Fibroblast of lung (primary cell): ENCODE measurements at places on chromosomes 16 and 17.

GRCh38 chr17:31744511-31744951 lies 114.5 kb downstream of the COPRS start:
- peak; percentile 39 for DNase-seq

DNA sequence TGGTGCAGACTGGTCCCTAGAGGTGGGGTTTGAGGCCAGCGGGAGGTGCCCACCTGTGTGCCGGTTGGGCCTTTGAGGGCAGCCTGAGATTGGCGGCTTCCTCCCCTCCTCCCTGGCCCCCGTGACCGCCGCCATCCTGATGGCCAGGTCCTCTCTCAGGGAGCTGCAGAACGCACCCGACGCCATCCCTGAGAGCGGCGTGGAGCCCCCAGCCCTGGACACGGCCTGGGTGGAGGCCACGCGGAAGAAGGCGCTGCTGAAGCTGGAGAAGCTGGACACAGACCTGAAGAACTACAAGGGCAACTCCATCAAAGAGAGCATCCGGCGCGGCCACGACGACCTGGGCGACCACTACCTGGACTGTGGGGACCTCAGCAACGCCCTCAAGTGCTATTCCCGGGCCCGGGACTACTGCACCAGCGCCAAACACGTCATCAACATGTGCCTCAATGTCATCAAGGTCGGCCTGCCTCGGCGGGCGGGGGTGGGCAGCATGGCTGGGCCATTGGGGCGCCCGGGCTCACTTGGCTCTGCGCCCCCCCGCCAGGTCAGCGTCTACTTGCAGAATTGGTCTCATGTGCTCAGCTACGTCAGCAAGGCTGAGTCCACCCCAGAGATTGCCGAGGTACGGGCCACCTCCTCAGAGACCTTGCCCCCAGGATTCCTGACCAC lies 2.8 kb downstream of the GPS1 start:
- DNase-seq: no peak

DNA sequence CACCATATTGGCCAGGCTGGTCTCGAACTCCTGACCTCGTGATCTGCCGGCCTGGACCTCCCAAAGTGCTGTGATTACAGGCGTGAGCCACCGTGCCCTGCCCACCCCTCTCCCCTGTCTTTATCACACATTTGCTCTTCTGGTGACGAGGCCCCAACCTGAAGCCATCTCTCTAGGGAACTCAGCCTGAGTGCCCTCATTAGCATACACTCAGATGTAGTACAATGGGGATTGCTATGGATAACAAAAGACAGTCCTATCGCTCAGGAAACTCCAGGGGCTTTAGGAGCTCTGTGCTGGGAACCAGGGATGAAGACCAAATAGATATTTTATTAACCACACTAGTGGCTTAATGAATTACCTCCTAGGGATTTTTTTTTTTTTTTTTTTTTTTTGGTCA lies 100.7 kb downstream of the MARF1 start:
- DNase-seq: no peak

GRCh38 chr17:72931163-72931562 lies 161.3 kb downstream of the SLC39A11 start:
- no peak for DNase-seq

DNA sequence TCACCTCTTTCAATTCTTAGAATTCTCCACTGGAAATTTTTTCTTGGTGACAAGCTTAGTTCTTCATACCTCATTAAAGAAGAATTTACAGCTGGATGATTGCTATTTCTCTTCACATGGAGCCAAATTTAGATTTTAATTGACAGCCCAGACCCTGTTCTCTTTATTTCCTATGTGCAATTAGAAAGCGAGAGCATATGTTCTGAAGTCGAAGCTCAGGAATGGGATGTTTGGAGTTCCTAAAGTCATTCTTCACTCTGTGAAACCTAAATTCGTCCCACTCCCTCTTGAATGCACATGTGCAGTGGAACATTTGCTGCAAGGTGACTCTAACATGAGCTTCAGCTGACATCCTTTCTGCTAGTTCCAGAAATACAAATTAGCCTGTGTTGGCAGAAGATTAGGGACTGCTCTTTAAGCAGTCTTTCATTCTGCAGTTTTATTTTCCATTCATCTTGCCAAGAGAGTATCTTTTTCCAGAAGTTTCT lies 129.3 kb upstream of the KCNJ16 start:
- DNase-seq: peak; percentile 63

GRCh38 chr17:63405741-63406261 lies 40.3 kb downstream of the CYB561 start:
- peak; percentile 88 for DNase-seq

- DNase-seq: peak; percentile 100
Observed at GRCh38 chr17:933312-934073, 46.1 kb downstream of the NXN start.

DNA sequence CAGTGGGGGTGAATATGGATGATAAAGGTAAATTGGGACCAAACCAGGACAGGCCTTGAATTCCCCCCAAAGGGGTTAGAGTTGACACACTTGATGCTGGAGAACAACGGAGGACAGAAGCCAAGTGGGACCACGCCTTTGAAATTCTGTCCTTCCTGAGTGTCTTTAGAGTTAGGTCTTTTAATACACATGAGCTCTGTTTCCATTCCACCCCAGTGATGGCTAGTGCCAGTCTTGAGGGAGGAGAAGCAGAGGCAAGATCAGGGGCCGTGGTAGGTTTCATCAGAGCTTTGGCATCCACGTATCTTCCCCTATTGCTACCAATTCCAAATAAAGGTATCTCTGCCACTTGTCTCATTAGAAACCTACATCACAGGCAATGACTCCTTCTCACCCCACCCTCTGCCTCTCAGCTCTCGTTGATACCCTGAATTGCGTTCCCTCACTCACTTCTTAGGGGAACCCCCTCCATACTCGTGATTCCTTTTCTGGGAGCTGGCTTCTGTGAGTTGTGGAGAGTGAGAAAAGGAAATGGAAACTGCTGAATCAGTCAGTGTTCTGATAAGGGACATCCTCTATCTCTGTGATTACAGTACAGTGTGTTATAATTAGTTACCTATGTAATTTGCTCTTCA lies 2.4 kb upstream of the CCL3L1 start:
- no peak for DNase-seq

DNA sequence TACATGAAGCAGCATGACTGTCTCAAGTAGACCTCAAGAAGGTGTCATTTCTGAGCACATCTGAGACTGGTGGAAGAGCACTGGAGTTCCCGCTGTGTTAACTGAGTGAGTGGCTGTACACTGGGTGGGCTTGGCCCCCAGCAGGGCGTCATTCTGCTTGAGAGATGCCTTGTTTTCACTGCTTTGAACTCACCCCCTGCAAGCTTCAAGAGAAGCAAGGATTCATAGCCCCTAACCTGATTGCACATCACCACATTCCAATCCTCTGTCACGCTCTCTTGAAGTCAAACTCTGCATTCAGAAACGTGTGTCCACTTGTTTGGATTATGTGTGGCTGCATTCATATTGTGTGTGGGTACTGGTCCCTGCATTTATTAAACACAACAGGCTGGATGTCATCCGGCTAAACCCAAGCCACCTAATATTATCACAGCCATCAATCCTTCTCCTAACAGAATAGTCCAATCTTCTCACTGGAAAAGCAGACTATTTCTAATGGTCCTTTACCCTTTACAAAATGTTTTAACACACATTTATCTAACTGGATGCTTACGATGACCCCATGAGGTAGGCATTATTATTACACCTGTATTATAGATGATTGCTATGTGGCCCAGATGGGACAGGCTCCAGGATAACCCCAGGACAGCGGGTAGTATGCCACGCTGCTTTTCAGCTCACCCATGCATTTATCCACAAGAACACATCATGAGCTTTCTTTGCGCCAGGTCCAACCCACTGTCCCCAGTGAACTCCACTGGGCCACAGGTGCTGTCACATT lies 76.3 kb downstream of the USP31 start:
- peak; percentile 65 for DNase-seq

- DNase-seq: no peak
Observed at GRCh38 chr16:16021020-16021419, 71.6 kb downstream of the ABCC1 start.

DNA sequence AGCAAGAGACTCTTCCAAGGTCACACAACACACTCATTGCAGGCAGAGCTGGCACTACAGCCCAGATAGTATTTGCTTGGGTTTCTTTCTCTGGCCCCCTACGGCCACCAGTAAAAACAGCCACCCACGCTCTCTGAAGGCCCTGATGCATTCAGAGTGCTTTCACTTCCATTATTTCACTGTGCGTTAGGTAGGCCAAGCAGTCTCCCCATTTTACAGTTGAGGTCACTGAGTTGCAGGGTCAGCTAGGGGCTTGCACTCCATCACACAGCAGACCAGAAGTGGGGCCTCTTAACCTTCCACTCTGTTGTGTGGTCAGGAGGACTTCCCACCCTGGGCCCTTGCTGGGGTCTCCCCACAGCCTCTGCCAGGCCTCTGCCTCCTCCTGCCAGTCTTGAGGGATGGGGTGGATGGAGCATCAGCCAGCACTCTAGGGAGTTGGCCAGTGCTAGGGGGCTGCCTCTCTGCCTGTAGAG lies 2.5 kb downstream of the TBX21 start:
- no peak for DNase-seq

GRCh38 chr16:19294156-19294649 lies 8.7 kb downstream of the CLEC19A start:
- DNase-seq: no peak

- peak; percentile 91 for DNase-seq
Observed at GRCh38 chr16:72934636-72935403, 113.1 kb downstream of the ZFHX3 start.

DNA sequence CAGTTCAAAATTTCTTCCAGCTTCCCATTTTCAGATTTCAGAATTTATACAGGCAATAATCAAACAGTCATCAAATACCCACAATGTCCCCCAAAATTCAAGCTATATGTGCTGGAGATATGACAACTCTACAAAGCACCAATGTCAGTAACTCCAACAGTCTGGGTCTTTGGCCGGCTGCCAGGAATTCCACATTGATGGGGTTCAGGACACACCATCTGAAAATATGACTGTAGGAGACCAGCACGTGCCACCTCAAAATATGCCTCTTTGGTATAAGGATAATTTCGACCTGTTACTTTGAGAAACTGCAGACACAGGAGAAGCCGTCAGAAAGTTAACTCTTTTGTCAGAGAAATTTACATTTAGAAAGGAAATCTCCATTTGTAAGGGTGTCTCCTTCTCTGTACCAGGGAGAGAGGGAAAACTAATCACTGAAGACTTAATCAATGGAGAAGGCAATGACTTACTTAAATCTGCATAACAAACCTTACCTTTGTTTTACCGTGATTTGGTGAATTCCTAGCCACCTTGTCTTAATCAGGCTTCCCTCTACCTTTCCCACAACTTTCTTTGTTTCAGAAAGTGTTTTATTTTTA lies 594.3 kb upstream of the CDH5 start:
- no peak for DNase-seq

DNA sequence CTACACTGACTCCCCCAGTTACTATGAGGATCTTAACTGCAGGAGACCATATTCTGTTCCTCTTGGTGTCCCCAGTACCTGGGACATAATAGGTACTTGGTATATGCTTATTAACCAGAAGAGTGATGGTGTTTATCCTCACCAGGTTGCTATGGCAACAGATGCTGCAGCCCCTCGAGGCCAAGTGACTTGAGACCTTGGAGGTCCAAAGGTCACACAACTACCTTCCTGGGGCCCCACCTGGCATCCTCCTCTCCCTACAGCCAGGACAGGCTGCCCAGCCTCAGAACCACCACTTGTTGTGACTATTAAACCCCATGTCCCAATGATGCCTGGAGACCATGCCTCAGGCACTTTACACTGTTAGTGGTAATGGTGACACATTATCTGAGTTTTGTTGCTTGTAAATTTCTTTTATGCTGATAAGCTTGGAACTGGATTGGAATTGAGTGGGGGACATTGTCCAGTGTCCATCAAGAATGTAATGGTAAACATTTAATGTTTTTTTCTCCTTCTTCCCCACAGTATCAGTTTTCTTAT lies 189.4 kb downstream of the CCDC182 start:
- no peak for DNase-seq

DNA sequence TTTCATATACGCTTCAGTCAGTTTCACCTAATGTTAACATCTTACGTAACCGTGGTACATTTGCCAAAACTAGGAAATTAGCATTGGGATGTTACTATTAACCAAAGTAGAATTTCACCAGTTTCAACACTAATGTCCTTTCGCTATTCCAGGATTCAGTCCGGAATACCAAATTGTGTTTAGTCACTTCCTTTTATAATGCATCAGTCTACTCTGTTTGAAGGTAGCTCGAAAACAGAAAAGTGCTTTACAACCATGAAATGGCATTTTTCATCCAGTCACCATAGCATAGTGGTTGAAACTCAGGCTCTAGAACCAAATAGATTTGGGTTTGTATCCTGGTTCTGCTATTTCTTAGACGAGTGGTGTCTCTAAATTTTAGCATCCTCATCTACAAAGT lies 29.4 kb downstream of the AP2B1 start:
- no peak for DNase-seq
